ENCODE measurements at places on chromosomes 6 and 20. TPM values are rescaled to one million over a fixed set of nuclear protein-coding genes. Genes with fewer than 3 reads are reported as not detected.

DNA sequence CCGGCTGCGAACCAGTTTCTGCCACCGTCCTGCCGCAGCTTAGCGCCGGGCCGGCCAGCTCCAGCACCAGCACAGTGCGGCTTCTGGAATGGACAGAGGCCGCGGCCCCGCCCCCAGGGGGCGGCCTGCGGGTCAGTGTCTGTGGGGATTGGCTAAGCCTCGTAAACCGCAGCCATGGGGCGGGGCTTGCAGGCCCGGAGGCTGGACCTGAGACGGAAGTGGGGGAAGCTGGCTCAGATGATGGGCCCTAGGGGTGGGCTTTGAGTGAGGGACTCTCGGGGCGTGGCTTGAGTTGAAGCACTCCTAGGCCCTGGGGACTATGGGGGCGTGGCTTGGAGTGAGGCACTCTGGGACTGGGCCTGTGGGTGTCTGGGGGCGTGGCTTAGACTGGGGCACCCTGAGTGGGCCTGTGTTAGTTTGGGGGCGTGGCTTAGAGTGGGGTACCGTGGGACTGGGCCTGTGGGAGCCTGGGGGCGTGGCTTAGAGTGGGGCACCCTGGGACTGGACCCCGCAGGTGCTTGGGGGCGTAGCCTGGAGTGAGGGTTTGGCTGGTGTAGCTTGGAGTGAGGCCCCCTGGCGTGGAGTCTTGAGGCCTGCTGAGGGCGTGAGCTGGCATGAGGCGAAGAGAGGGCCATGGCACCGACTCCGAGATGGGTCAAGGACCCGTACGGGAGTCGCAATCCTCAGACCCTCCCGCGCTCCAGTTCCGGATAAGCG, 6.6 kb downstream of the L3MBTL1 start:
- peak; percentile 98 for DNase-seq

DNA sequence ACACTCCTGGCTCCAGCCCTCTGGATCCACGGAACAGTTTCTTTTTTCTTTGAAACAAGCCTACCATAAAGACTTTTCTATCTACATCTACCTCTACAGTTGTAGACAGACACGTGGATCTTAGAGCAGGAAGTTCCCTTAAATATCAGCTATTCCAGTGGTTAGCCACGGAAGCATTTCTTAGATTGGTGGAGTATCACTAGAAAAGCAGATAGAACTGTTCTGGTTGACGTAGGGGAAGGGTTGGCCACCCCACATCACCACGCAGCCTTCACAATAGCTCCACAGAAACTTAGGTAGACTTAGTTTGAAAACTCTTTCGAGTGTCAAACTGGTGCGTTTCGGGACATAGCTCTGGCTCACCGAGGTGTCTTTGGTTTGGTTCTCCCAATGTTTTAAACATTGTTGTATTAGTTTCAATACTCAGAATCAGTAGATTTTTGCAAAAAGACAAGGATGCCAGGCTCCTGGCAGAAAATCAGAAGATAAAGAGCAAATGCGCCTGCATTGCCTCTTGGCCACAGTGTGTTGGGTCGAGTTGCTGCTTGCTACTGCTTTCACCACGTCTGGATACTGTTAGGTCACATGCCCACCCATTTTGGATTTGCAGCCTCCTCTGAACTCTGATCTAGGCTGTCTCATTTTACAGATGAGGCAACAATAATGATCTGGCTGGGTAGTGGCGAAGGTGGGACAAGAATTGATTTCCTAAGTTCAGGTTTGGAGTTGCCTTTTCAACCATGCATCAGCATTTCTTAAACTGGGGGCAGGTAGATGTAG, 71.5 kb upstream of the DTNBP1 start:
- DNase-seq: no peak

DNA sequence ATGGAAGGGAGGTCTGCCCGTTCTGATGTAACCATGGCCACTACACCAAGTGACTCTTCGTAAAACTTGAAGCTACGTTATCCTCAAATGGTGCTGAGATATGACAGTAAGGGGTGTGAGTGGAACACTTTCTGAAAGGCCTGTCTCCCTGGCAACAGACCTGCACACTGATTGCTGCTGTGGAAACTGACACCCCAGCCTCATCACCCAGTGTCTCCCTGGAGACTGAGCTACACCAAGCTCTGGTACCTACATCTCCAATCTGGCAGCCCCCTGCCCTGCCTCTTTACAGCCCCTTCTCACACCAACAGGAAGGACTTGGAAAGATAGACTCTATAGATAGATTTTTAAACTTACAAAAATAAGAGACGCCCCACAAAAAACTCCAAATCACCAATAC, 13.2 kb downstream of the PI16 start:
- no peak for DNase-seq

The BEND6 gene
- 0.13 TPM for polyA plus RNA-seq

DNA sequence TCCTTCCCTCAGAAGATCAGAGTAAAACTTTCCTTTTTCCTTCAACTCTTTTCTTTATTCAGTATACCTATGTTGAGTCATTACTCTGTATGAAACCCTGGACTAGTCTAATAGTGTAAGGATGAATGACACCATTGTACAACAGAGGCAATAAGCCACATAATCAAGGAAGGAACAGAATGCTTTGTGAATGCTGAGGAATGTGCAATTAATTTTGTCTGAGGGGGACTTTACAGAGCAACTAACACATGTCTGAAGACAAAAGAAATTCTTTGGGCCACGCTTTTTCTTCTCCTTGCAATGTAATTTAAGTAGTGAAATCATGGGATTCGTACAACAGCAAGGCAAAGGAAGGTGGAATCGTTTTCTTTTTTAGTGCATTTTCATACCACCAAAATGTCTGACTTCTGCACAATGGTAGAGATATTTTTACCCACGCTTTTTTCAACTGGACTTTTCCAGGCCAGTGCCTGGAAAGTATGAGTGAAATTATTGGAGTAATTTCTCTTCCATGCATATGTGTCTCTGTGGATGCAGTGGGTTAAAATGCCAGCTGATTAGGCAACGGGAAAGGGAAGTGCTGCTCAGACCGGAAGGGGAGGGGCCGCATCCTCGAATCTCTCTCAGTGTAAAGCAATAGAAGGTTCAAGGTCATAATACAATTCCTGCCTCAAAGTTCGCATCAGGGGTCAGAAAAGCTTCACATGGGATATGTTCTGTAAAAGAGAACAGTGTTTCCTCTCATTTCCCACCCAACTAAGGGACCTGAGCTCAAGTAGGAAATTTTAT, 89.9 kb upstream of the MTHFD1L start:
- DNase-seq: peak; percentile 44

GRCh38 chr6:117928833-117929232, 21.8 kb downstream of the SLC35F1 start:
- no peak for DNase-seq

DNA sequence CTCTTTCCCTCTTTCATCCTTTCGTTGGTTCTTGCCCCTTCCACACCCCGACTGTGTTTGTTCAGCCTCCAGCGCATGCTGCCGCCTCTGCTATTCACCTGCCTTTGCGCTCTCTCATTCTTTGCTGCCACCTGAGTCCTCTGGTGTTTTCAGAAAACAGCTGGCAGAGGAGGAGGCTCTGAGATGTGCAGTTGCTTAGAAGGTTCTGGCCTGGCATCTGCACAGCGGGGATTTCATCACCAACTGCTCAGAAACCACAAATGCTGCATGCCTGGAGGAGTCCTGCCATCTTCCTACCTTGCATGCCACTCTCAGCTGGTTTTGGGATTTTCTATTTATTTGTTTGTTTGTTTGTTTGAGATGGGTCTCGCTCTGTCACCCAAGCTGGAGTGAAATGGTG, 39.2 kb upstream of the CLDN20 start:
- no peak for DNase-seq

DNA sequence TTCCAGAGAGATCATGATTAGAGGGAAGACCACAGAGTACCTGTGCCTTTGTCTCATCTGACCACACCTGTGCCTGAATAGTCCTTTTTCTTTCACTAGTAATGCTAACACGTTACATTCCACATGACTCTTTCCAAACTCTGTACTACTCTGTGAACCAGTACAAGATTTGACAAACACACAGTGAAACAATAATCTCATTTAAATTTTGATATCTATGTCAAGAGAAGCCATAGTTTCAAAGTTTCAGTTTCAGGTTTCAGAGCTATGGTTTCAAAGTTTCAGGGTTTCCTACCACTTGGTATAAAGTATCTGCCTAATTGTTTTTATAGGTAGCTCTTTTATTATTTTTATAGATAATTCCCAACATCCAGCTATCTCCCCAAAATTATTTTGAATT, 62.0 kb upstream of the PHACTR2 start:
- no peak for DNase-seq
